Activated T-cell treated with anti-CD3 and anti-CD28 coated beads for 48 hours (primary cell): ENCODE measurements at places on chromosomes 3 and 15.

GRCh38 chr3:33438881-33439545 lies 1.2 kb downstream of the UBP1 start:
- no peak for DNase-seq

- DNase-seq, result no peak
These were observed 4.7 kb downstream of the FOXL2 start for GRCh38 chr3:138942271-138942670.

- no peak for DNase-seq
These were observed 29.5 kb upstream of the NRROS start for GRCh38 chr3:196609805-196610515.

DNA sequence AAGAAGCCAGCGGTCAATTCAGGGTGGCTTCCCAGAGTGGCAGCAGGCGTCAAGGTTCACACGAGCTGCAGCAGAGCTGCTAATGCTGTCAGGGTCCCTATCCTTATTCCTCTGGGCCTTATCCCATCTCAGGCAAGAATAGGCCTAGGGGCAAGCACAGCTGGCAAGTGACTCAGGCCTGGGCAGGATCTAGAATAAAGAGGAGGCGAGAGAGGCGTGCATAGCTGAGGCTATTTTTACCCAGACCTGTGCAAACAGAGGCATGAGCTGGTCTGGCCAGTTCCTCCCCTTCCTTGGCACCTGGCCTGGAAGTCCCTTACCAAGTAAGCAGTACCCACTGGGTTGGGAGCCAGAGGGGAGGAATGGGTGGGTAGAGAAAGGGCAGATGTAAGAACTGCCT lies 12.2 kb upstream of the VIPR1 start:
- DNase-seq, result no peak

DNA sequence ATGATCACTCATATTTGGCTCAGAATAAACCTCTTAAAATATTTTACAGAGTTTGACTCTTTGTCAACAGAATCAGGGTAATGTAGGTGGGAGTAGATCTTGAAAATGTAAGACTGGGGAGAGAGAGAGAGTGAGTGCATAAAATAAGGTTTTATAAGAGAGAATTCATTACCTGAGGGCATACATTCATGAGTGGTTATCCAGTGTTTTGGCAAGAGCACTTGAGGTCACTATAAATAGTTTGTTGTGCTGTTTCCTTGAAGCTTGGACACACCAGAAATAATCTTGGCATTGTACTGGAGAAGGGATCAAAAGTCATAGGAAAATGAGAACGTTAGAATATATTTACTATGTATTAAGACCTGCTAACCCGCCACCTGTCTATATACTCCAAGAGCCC lies 33.4 kb downstream of the SLC28A2 start:
- DNase-seq, result no peak

GRCh38 chr3:23646184-23646920 lies 159.4 kb upstream of the UBE2E1 start:
- DNase-seq, result no peak

DNA sequence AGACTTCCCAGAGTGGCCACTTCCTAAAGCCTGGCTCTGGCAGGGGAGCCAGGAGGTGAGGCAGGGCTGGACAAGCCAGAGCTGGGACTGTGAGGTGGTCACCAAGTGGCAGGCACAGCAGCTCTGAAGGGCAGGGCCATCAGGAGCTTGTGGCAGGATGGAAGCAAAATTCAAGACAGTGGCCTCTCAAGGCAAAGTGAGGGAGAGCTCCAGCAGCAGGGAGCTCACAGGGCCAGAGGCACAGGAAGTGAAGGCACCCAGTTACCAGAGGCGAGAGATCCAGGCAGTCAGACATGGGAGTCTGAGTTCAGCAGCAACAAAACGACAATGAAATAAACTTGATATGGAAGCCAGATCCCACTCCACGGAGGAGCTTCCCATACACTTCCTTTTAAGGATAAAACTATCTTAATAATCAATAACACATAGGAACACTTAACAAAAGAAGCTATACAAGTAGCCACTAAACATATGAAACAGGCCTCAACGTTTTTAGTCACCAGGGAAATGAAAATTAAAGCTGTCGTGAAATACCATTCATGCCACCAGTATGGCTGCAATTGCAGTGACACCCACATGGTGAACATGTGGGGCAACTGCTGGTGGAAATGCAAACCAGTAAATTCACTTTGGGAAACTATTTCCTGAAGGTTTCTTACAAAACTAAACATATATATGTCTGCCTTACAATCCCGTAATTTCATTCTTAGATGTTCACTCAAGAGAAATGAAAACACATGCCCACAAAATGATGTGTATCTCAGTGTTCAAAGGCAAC lies 35.4 kb upstream of the TMEM158 start:
- DNase-seq, result no peak

- no peak for DNase-seq
These were observed 1.3 kb downstream of the FEM1B start for GRCh38 chr15:68278595-68279405.

GRCh38 chr15:41215708-41216107 lies 14.8 kb downstream of the EXD1 start:
- no peak for DNase-seq

DNA sequence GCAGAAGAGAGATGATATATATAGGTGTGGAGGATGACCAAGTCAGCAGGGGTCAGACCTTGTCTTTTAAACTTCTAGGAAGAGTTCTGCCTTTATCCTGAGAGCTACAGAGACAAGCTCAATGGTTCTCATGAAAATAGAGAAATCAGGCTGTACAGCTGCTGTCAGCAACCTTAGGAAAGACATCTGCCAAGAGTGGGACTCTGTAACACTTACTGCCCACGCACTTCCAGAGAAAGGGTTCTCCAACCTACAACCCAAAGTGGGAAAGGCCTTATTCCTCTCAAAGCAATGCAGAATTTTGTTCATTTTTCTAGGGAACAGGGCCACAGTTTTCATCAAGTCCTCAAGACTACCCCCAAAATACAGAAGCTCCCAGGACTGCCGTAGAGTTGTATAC lies 138.7 kb downstream of the STT3B start:
- DNase-seq, result no peak

- DNase-seq, result peak; percentile 42
These were observed 43.9 kb downstream of the BHLHE40 start for GRCh38 chr3:5022966-5023776.

- DNase-seq, result no peak
These were observed 1.1 kb upstream of the GABRB3 start for GRCh38 chr15:26773917-26774316.

DNA sequence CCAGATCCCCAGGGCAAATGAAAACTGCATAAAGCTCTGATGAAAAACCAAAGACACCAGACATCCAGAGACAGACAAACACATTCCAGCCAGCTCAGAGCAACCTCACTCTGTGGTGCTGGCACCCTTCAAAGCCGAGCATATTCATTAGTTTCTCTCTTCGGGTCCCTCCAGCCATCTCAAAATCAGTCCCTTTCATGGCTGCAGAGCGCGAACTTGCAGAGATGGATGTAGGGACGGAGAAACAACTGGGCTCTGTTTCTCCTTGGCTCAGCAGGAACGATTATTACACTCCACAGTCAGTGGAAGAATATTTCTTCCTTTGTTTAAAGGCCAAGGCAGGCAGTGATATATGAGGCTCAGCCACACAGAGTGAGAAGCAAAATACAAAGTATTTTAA lies 50.4 kb upstream of the SYN2 start:
- DNase-seq, result no peak

DNA sequence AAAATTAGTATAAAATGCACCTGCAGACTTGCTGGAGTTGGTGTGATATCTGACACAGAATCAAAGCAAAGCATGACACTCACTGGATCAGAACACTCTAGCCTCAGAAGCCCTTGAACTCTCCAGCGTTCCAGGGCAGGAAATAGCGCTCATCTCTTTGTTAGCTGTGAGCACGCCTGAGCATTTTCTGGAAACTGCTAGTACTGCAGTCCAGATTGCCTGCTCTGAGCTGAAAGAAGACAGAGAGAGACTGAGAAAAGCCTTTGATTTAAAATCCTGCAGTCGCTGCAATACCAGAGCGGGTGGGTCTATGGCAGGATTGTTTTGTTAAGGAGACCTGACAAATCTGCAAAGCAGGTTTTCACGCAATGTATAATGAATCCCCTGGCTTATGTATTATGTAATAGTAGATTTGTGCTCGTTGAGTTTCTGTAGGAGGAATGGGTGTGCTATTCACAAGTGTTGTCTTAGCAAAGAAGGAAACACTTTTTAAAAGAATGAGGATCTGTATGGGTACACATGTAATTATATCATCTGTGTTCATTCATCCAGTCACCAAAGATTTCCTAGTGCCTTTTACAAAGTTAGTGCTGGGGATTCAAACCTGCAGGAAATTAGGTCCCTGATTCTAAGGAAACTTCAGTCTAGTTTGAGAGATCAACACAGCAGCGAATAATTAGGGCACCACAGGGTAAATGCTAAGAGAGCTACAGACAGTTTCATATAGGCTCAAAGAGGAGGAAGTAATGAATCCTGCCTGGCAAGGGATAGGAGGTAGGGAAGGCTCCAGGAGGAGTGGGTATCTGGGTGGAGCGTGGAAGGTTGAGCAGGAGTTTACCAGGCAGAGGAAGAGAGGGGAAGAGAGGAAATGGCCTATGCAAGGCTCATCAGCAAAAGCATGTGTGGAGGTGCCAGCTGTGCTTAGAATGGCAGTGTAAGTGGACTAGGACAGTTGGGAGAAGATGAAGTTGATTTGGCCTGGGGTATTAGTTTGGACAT lies 26.1 kb upstream of the MGLL start:
- no peak for DNase-seq

DNA sequence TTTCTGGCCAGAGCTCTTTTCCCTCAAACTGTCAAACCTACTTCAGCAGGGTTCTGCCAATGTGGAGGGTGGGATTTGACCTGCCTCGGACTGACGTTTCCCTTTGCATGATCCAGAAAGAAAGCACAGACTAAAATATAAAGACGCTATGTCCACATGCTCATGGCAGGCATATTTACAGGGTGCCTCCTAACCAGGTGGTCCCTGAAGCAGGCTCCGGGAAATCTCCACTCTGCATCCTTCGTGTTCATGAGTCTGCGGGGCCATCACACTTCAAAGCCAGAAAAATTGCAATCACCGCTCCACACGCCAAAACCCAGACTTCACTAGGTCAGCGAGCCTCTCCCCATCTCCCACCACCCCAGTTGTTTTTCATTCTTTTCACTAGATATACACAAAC lies 143.3 kb upstream of the IGF1R start:
- DNase-seq, result no peak

DNA sequence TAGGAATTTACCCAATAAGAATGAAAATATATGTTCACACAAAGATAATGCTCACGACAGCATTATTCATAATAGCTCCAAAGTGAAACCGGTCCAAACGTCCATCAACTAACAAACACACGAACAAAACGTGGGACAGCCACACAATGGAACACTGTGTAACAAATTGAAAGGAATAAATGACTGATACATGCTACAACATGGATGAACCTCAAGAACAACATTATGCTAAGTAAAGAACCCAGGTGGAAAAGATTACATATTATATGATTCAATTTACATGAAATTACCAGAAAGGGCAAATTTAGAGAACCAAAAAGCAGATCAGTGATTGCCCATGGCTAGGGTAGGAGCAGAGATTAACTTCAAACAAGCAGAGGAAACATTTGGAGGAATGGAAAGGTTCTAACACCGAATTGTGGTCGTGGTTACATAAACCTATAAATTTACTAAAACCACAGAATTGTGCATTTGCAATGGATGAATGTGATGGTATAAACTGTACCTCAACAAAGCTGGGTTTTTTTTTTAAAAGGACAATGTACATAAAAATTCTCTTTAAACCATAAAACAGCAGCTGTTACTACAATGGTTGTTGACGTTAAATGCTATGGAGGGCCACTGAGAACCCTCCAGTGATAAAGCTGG lies 76.3 kb downstream of the XXYLT1 start:
- no peak for DNase-seq

- DNase-seq, result peak; percentile 34
These were observed 16.1 kb upstream of the SEMA4B start for GRCh38 chr15:90184786-90185704.

GRCh38 chr15:88610701-88611231 lies 10.4 kb upstream of the AEN start:
- no peak for DNase-seq

DNA sequence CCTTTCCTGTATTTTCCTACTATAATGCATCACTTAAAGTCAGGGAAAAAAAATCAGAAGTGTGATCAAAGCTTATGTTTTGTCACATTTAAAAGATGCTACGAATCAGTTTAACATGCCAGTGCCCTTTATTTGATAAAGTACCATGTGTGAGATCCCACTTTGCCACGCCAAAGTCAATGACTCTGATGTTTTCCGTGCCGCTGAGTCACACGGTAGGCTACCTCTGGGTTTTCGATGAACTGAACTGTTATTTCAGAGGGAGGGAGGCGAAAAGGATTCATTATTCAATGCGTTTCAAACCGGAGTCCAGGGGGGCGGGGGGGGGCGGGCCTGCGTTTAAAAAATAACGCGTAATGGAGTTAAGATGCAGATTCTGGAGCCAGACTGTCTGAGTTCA lies 203.0 kb downstream of the ABHD5 start:
- DNase-seq, result no peak

DNA sequence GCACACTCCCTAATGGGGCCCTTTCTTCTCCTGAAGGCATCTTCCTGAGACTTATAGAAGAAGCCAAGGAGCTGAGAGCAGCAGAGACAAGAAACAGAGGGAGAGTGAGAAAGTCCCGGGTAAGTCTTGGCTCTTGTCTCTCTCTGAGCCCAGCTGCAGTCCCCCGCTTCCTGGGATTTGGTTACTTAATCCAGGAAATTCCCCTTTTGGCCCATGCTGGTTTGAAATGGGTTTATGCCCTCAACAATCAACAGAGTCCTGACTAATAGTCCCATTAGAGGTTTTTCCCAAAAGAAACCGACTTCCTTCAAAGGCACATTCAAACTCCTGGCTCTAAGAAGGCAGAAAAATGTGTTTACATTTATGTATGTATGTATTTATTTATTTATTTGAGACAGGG lies 22.0 kb downstream of the TMEM158 start:
- no peak for DNase-seq

- no peak for DNase-seq
These were observed 1.6 kb upstream of the KLF15 start for GRCh38 chr3:126358816-126359181.

- DNase-seq, result no peak
These were observed 19.2 kb downstream of the P3H2 start for GRCh38 chr3:190101320-190102011.

GRCh38 chr15:92524874-92525565 lies 130.6 kb downstream of the FAM174B start:
- no peak for DNase-seq

GRCh38 chr3:71035886-71036285 lies 547.6 kb downstream of the FOXP1 start:
- no peak for DNase-seq

GRCh38 chr15:70214276-70214675 lies 116.6 kb upstream of the TLE3 start:
- DNase-seq, result no peak

- no peak for DNase-seq
These were observed 173.2 kb downstream of the TLE3 start for GRCh38 chr15:69924531-69924930.
